ENCODE measurements at places on chromosomes 4 and X.

GRCh38 chr4:152417673-152418072 lies 118.2 kb downstream of the FBXW7 start:
- no peak for DNase-seq

DNA sequence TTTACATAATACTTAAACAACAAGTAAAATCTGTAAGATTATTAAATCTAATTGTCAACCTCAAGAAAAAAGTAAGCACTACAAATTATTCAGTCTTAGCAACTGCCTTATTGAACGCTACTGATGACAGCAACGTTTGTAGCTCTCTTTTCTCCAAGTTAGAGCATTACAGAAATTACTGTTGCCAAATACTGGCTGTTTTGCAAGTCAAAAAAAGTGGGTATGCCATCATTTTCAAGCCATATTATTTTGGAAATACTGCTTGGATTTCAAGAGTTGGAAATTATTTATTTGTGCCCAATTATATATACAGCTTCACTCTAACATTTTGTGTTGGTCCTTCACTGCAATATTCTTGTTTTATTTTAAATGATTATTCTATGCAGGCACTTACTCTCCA lies 221.7 kb downstream of the CXXC4 start:
- no peak for DNase-seq

DNA sequence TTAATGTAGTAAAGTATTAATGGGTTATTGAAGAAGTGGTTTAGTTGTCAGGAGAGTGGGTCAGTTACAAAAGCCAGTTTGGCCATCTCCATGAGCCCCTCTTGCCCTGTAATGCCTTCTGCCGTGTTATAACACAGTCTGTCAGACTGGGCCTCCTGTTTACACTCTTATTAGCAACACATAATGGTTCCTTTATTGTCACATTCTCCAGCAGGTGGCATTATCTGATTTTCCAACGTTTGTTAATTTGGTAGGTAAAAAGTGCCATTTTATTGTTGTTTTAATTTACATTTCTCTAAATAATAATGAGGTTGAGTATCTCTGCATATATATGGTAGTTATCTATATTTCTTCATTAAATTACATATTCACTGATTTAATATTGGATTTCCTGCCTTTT lies 560.8 kb downstream of the FGF13 start:
- DNase-seq: no peak

DNA sequence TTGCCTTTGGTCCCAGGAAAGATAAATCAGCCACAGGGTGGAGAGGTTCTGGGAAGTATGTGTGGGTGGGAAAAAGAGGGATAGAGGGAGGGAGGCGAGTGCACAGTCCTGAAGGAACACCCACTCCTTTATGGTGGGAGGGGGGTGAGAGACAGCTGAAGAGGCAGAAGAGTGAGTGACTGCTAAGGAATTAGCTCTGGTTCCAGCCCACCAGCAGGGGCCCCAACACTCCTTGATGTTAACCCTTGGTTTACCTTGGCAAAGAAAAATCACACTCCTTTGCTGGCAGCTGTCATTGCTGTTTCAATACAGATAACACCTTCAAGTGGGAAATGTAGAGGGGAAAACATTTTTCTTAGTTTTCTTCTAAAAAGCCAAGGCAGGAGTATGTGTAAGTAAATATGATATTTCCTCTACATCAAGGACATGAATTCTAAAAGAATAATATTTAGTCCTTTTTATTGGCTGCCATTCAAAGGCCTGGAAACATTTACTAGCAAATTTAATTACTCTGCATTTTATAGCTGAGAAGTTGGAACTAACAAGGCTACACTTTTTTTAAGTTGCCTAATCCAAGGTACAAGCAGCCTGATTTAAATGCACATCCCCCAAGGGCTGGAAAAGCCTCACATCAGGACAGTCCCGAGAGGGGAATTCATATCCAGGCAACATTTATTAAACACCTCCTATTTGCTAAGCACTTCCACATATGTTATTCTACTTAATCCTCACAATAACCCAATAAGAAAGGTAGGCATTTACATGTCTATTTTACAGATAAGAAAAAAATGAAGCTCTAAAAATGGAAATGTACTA lies 81.7 kb downstream of the HS6ST2 start:
- DNase-seq: no peak

DNA sequence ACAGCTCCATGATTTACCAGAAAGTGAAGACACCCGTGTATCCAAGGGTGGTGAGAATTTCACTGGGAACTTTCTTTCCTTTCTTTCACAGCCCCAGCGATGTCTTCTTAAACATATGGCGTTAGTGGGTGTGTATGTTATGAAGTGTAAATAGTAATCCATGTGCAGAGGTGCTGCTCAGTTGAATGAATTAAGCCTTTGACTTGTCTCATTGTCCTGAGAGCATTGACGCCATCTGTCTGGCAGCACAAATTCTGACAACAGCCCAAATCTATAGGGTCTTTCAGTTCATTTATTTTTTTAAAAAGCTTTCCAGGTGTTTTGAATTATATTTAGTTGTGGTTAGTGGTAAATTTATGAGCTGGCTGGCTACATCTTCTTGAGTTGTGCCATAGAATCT lies 69.4 kb downstream of the CLCN5 start:
- DNase-seq: no peak

- no peak for DNase-seq
These were observed 140.2 kb downstream of the STIM2 start for GRCh38 chr4:27000820-27001219.

GRCh38 chrX:41604766-41605543 lies 83.8 kb upstream of the GPR34 start:
- DNase-seq: no peak

GRCh38 chr4:73308286-73308685 lies 49.7 kb upstream of the ANKRD17 start:
- no peak for DNase-seq

Measured in ureter (tissue), 1 donor.